ENCODE measurements at places on chromosomes 5 and 9. TPM values are rescaled to one million over a fixed set of nuclear protein-coding genes. Genes with fewer than 3 reads are reported as not detected.

GPX3 gene
- 16.4 TPM for total RNA-seq

FAM81B gene
- not detected for total RNA-seq

IGFBPL1 gene
- 2.5 TPM for total RNA-seq

PRELID2 gene
- 9.1 TPM for total RNA-seq

KCNMB1 gene
- total RNA-seq = not detected

BTNL8 gene
- not detected for total RNA-seq

FOXD4L5 gene
- total RNA-seq = not detected

CCNJL gene
- total RNA-seq = 13.6 TPM

LHX3 gene
- 0.09 TPM for total RNA-seq

CCDC180 gene
- total RNA-seq = 0.75 TPM

TAS2R1 gene
- not detected for total RNA-seq

SPINK4 gene
- total RNA-seq = not detected

ARID3C gene
- 0.23 TPM for total RNA-seq

ZNF189 gene
- 6.4 TPM for total RNA-seq

TMC1 gene
- not detected for total RNA-seq

DNAI1 gene
- 0.08 TPM for total RNA-seq

GALNT12 gene
- 4.9 TPM for total RNA-seq

SCGB3A2 gene
- not detected for total RNA-seq

CDH6 gene
- total RNA-seq = 0.09 TPM
